ENCODE measurements at places on chromosomes 11 and 22. TPM values are rescaled to one million over a fixed set of nuclear protein-coding genes. Genes with fewer than 3 reads are reported as not detected.

- no peaks in the 10 kb centered on the region for H3K27me3 ChIP-seq
- no peak overlapping the region for H3K27ac ChIP-seq
- H3K36me3 ChIP-seq, result no peaks in the 10 kb centered on the region
- H3K4me1 ChIP-seq, result peaks cover 54% of the 10 kb centered on the region
Observed at GRCh38 chr11:101862391-101863233, 52.2 kb upstream of the CEP126 start.

- DNase-seq, result no peak
- H3K27me3 ChIP-seq, result no peaks in the 10 kb centered on the region
- peaks cover 44% of the 10 kb centered on the region for H3K36me3 ChIP-seq
- no peak overlapping the region for H3K4me3 ChIP-seq
Observed at GRCh38 chr11:47631473-47631872, 10.9 kb downstream of the MTCH2 start.

GRCh38 chr11:69388661-69389060, 92.8 kb upstream of the LINC01488 start:
- H3K36me3 ChIP-seq, result no peaks in the 10 kb centered on the region
- no peaks in the 10 kb centered on the region for H3K27me3 ChIP-seq
- no peaks in the 10 kb centered on the region for H3K4me1 ChIP-seq
- no peak for DNase-seq

Gene SART1
- total RNA-seq, result 47.9 TPM

Gene BEST1
- 2.3 TPM for total RNA-seq
